ENCODE measurements at places on chromosomes 5 and 9.
A peak's percentile ranks its signal among the peaks of the same experiment; 100 is the strongest.

DNA sequence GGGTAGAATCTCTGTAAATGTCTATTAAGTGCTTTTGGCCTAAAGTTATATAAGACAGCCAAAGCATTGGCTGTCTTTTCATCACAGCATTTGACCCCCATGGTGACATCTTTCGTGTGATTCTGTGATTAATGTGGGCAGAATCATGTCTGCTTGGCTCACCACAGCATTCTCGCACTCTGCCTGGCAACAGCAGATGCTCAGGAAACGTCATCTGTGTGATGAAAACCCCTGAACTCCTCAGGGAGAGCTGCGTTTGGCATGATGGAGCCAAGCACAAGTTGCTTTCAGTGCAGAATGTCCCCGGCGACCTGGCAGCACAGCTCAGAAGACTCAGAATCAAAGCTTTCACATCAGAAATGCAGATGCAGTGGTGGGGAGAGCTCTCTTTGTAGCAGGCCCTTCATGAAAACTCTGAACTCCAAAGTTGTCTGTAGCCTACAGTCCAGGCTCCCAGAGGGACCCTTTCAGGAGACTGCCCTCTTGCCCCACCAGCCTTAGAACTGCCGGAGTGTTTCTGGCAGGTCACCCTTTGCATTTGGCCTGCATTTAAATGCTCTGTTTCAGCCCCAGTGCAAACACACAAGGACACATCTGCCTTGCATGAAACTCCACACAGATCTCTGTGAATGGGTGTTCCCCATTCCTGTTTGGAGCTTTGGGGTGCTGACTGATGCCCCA, 155.6 kb upstream of the PANK3 start:
- DNase-seq = no peak

DNA sequence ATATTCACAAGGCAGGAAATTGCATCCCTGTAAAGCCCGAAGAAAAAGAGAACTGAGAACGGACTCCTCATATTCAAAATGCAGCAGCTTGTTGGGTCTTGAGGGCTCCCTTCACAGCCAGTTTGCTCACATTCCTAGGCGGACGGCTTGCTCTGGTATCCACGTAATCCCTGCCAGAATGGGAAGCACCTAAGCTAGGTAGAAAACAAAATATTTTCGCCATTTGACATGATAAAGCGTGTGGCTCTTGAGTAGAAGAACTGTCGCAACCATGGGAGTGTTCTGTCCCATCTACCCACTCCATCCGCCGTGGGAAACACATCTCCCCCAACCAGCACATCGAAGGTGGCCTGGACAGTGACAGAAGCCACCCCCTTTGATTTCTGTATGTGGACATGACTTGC, 183.1 kb downstream of the GAS1 start:
- DNase-seq = no peak

DNA sequence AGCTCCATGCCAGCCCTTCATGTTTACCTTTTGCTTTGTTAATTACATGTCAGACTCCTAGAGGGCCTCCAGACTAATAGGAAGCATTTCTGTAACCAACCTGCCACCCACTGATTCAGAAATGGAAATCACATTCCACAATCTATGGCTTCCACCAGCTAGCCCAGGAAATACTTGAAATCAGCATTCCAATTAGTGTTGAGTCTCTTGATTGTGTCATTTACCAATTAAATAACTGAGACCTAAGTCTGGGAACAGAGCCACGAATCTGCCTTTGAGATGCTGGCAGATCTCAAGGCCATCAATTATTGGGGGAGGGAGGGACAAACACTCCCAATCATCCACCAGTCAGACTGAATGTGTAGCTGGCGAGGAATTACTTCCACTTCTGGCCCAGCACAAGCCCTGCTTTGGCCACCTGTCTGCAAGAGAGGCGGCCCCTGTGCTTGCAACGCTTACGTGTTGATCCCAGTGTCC, 27.4 kb upstream of the SAP30L start:
- DNase-seq = peak; percentile 72

DNA sequence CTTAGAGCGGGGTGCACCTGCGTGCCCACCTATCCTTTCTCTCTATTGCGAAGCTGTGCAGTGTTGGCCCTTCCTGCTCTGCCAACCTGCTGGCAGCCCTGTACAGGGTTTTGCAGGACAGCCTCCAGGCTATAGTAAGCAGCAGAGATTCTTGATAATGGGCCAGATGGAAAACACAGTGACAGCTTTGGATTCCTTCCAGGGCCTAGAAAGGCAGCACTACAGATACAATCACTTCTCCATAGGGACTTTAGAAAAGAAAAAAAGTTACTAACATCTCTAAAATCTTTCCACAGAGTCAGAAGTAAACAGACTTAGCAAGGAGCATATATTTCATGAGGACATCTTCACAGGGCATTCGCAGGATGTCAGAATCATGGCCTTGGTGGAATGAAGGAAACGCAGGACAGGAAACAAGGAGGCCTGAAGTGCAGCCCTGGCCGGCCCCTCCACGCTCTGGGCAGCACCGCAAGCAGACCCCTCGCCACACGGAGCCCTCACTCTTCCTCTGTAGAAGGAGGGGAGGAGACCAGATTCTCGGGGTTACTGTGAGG, 172.1 kb upstream of the GAS1 start:
- DNase-seq = peak; percentile 50

- no peak for DNase-seq
These were observed 24.5 kb downstream of the RGS3 start for GRCh38 chr9:113488071-113488470.

DNA sequence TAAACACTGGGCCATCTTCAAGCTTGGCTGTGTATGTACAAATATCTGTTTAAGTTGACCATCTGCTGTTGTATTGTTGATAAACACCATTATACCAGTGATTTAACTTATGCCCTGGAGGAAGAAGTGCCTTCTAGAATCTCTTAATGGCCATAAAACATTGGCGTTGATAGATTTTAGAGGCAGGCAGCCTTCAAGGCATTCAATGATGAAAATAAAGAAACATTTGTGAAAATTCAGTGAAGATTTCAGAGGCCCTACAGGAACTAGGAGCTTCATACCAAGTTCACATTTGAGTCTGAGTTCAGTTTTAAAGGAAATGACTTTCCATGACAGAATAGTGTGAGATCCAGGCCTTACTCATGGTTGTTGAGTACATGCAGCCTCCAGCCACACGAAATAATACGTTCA, 52.2 kb downstream of the MAP1B start:
- DNase-seq = no peak

- no peak for DNase-seq
These were observed 57.8 kb upstream of the PHYKPL start for GRCh38 chr5:178290376-178290775.

DNA sequence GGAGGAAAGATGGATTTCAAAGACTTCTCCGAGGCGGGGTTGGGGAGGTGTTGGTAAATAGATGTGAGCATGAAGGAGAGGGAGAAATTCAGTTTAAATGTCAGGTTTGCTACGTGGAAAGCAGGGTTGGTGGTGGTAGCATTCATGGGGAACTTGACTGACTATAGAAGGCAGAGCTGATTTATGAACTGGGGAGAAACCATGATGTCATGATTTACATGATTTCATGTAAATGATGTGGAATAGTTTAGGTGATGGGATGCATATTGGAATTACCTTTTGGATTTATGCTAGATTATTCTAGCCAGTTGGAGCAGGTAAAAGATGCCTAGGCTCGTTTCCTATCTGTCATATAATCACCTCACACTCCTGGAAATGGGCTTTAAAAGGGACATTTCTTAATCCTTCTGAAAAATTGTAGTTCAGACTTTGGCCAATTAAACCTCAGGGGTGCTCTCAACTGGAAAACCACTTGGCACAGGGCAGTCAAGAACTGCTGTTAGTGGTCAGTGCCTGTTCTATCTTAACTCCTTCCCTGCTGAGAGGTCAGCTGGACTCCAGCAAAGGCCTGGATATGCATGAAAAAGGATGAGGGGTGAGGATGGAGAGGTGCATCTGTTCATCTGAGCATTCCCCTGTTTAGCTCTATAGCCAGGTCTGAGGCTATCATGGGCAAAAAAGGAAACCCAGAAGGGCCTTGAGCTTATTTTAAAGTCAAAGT, 50.1 kb upstream of the BASP1 start:
- DNase-seq = no peak

DNA sequence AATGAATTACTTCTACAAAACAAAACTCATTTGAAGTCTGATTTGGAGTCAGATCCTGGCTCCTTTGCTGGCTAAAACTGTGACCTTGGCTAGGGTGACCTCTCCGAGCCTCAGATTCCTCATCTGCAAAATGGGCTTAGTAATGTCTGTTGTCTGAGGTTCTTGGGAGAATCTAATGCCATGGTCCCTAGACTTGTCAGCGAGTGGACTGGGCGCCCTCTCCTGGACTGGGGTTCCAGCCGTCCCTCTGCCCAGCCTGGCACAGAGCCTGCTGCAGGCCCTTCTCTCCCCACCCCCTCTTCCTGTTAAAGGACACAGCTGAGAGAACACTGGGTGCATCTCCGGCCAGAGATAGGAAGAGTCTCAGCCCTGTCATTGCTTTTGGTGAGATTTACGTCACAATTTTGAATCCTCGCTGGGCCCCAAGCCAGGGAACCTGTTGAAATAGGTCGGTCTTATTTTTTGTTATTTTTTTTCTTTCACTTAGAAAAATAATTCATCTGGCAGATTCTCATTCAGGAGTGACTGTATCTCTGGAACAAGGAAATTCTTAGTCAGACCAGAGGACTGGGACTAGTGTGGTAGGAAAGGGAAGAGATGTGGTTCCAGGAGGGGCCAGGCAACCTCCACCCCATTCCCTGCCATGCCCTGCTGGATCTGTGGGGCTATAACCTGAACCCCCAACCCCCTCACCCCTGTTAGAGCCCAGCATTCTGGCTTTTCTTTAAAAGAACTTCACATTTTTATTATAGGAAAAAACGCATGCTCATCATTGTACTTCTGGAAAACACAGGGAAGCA, 48.2 kb upstream of the RPL26L1 start:
- DNase-seq = no peak

GRCh38 chr5:76351577-76351976, 51.5 kb upstream of the IQGAP2 start:
- DNase-seq = no peak

DNA sequence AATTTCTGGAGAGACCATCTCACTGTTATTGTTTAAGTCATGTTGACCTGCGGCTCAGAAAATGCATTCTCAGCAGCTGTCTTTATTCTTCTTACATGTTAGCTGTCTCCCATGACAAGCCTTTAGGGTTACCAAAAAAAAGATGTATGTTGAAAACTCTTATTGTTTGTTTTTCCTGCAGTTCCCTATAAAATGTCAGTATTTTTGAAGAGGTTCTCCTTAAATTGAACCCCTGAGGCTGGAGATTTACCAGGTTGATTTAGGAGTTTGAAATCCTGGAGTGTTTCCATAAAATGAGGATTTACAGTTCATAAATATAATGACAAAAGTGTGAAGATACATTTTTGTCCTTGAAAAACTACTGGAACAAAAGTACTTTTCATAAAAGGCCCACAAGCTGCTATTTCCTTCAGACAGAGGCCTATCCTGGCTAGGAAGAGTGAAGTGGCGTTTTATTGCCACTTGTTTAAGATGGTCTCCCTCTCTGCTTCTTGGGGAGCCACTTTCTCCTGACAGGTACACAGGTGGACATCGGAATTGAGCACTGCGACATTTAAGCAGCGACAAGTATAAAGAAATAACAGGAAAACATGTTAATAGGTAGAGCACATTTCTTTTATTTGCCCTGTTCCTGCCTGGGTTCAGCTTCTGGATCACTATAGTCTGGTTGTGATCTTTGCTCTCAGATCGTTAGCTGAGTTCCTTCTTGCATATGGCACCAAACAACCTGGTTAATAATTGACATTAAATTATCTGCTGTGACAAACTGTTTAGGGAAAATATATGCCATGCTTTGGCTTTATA, 344.8 kb upstream of the RPS23 start:
- no peak for DNase-seq

DNA sequence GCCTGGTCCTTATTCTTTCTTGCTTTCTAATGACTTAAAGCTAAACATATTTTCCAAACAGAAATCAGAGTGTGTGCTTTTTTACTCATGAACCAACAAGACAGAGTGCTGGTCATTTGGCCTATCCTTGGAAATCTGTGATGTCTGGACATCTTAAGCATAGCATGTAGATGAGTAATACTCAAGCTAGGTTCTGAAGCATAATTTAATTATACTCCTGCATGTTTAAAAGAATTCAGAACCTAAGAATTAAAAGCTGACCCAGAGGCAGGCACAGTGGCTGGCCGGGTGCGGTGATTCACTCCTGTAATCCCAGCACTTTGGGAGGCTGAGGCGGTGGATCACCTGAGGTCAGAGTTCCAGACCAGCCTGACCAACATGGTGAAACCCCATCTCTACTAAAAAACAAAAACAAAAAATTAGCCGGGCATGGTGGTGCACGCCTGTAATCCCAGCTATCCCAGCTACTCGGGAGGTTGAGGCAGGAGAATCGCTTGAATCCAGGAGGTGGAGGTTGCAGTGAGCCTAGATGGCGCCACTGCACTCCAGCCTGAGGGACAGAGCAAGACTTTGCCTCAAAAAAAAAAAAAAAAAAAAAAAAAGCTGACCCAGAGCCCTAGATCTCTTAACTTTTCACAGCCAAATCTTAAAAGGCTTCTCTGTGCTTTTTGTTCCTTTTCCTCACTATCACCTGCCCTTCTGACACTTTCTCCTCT, 16.2 kb upstream of the TJP2 start:
- no peak for DNase-seq

DNA sequence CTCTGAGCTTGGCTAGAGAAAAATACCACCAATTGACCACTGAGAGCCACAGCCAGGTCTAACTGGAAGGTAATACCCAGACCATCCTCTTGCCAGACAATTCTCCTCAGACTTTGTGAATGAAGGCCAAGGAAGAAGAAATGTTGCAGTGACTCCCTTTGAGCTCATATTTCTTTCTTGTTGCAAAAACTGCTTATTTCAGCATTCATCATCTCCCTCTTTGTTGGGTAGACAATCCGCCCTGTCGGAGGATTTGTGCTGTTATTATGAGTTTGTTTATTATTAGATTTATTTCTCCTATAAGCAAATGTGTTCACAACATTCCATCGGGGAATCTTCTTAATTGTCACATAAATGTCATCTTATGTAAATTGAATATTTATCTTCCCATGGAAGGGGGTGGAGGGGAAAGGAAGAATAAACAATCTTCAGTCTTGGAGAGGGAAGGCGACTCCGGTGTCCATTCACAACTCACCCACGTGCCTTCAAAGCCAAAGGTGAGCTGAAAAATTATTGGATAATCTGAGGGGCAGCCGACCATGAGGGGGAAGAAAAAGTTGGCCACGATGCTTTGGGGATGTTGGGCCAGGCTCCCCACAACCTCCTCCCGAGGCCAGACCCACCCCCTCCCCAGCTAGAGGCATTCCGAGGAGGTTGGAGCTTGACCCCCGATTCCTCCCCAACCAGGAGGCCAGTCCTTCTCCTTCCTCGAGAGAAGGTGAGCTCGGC, 1.8 kb upstream of the JADE2 start:
- DNase-seq = no peak

GRCh38 chr9:93207860-93208734, 24.2 kb downstream of the WNK2 start:
- DNase-seq = no peak

DNA sequence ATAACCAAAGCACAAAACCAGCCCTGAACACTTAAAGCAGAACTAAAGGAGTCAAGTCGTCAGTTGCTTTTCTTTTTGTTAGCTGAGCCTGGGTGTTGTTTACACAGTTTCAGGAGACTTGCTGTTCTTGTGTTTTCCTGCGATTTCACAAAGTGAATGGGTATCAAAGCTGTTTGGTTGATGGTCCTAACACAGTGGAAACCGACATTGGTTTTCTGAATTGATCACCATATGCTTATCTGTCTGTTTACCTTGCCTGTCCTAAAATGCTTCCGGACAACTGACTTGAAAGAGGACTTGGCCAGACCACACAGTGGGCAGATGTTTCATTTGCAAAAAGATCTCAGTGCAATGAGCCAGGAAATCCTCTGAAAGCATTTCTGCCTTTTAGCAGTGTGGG, 676.4 kb downstream of the PRELID2 start:
- DNase-seq = no peak
